ENCODE measurements at places on chromosomes 11 and 22.
A peak's percentile ranks its signal among the peaks of the same experiment; 100 is the strongest.

GRCh38 chr11:114821621-114822412, 143.5 kb downstream of the NXPE2 start:
- peak; percentile 30 for DNase-seq

- DNase-seq, result no peak
Observed at GRCh38 chr11:128407962-128408361, 179.4 kb downstream of the ETS1 start.

DNA sequence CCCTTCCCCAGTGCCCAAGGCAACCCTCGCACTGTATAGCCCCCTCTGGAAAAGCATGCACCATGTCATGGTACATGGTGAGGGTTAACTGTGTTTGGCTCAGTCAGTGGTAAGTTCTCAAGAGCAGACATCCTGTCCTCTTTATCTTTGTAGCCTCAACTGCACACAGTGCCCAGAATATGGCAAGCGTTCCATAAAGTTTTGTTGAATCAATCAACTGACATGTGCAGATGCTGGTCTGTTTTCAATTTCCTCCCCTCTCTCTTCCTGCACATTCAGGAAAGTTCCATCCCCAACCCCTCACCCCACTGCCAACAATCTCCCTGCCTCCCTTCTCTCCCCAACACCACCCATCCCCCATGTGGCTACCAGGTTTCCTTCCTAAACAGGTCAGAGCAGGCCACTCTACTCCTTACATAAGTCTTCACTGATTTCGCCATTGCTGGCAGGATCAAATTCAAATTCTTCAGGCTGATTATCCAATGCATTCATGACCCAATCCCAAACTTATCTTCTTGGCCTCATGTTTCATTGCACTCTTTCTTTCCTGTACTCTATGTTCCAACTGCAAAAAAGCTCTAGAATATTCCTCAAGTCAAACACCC, 15.5 kb upstream of the TMPRSS5 start:
- no peak for DNase-seq

DNA sequence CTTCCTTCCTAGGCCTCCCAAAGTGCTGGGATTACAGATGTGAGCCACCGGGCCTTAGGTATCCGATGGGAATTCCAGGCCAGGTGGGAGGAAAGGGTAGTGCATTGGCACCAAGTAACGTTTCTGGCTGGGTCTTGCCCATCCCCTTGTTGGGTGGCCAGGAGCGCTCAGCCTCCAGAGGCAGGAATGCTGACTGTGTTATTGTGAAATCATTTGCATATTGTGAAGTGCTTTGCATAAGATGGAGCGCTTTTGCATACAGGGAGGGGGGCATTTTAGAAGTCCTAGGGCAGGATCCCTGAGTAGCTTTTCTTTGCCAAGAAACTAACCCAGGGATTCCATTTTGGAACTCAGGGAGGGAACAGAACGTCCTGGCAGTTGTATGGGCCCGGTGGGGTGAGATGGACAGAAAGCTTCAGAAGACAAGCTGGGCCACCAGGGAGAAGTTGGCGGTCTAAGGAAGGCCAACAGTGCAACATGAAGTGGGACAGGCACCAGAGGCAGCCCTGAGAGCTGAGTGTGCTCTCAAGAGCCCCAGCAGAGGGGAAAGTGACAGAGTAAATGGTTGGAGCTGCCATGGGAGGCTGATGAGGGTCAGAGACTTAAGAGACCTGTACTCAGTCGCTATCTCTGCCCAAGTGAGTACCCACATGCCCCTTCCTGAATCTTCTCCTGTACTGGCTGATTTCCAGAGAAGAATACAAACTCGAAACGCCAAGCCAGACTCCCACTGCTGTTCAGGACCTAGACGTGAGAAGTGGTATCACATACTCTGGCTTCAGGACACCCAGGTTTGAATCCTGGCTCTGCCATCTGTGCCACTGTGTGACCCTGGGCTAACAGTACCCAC, 1.3 kb upstream of the SLC39A13 start:
- no peak for DNase-seq

GRCh38 chr11:75919525-75919924, 104.5 kb downstream of the UVRAG start:
- DNase-seq, result no peak

DNA sequence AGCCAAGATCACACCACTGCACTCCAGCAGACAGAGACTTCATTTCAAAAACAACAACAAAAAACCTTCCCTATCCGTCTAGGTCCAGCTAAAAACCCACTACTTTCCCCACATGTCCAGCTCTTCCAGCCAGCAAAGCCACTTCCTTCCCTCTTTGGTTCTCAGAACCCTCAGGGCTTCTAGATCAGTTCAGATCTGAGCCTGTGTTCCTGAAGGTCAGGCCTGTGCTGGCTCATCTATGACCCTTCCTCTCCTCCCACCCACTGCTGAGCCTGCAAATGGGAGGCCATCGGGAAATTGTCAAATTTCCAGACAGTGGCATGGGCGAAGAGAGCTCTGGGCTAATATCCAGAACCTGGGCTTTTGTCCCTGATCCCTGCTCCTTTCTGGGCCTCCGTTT, 37.8 kb downstream of the SLCO2B1 start:
- DNase-seq, result no peak

GRCh38 chr11:33706966-33707365, 6.3 kb upstream of the C11orf91 start:
- no peak for DNase-seq

- DNase-seq, result no peak
Observed at GRCh38 chr22:32961497-32961896, 96.7 kb downstream of the SYN3 start.

GRCh38 chr11:77799338-77799737, 21.2 kb downstream of the RSF1 start:
- no peak for DNase-seq

GRCh38 chr22:50567721-50568252, 5.1 kb upstream of the SYCE3 start:
- no peak for DNase-seq

DNA sequence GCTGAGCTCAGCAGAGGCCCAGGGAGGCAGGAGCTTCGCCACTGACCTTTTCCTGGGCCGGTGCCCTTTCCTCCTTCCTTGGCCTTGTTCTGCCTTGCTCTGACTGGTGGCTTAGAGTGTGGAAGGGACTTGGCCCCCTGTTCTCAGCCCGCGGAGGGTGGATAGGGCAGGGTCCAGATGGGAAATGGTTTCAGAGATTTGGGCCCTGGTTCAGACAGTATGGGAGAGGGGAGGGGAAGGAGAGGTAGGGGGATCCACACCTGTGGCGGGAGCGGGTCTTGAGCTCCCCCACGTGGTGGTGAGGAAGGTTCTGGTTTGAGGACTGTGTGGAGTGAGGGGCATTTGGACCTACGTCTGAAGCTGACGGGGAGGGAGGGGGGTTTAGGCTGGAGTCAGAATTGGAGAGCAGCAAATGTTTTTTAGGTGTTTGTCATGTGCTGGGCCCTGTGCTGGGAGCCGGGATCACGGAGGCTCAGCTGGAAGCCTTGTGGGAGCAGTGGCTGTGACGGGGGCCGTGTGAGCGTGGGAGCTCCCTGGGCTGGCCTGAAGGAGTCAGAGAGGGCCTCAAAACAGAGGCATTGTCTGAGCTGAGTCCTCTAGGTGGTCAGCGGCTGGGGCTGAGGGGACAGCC, 27.2 kb downstream of the SHANK3 start:
- DNase-seq, result peak; percentile 26

DNA sequence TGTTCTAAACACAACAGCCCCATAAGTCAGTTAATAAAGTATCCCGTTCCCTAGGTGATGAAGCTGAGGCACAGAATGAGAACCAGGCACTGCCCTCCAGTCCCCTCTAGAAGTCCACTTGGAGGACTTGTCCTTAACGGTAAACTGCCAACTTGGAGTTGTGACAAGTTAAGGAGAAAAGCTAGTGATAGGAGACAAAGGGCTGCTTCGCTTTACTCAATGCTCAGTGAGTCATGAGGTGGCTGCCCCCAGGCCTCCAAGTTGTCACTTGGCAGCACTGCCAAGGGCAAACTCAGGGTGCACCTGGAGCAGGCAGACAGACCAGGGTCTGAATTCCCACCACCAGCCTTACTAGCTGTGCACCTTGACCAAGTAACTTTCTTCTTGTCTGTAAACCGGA, 13.5 kb downstream of the SLC43A1 start:
- DNase-seq, result no peak

DNA sequence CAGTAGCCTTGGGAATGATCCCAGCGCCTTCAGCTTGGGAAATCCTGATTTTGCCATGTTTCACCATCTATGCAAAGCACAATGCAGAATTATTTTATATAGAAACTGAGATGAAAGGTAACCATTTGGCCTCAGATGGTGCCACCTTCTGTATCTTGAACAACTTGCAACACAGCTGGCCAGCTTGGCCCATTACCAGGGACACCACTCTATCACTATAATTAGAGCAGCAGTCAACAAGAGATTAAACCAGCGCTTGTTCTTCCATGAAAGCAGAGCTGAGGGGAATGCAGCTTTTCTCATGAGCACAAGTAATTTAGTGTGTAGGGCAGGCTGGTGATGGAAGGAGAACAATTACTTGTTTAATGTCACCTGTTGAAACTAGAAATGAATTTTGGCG, 6.7 kb upstream of the ZDHHC13 start:
- no peak for DNase-seq

All from glutamatergic neuron (in vitro differentiated cells).